ENCODE measurements at places on chromosomes 4 and X.
A peak's percentile ranks its signal among the peaks of the same experiment; 100 is the strongest.

DNA sequence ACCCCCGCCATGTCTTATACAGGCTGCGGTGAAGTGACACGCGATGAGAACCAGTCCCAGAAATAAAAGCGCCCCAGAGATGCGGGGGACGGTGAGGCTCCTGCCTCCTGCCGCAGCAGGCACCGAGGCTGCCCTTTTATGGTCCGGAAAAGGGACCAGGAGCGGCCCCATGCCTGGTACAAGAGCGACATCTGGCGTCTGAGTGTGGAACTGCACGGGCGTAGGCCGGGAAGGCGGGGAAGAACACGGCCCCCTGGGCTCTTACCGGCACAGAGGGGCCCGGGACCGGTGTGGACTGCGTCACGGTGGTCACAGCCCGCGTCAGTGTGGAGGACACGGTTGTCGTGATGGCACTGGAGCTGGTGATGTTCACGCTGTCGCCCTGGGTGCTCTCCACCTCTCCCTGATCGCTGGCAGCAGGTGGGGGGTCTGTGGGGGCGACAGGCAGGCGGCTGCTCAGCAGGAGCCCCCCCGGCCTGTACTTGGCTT lies 8.9 kb upstream of the RENBP start:
- peak; percentile 79 for DNase-seq

DNA sequence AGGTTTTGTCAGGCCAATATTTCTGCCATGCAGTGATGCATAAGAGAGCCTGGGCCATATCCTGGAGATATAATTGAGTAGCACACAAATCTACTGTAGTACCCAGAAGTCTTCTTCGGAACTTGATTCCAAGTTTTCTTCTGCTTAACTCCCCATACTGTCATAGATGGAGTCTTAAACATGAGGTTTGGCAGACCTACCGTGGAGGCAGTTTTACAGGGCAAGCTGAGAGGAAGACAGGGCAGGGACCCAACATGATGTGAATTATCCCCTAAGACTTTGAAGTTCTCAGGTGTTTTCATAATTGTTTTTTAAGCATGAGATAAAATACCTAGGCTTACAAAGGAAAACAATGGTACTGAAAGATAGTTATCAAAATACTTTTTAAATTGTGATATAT lies 18.2 kb downstream of the NHSL2 start:
- no peak for DNase-seq

DNA sequence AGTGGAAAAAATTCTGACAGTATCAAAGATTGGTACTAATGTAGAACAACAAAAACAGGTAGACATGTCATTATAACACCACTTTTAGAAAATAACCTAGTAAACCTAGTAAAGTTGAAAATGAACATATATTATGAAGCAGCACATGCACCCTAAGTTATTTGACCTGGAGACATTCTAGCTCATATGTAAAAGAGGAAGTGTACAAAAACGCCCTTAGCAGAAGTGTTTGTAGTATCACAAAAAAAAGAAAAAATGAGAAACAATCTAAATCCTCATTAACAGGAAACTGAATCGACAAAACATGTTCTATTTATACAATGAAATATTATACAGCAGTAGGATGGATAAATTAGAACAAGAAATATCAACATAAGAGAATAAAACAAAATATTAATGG lies 318.9 kb upstream of the PPP1R2C start:
- DNase-seq = no peak

- DNase-seq = no peak
These were observed 111.1 kb upstream of the ACSL4 start for GRCh38 chrX:109843963-109844751.

DNA sequence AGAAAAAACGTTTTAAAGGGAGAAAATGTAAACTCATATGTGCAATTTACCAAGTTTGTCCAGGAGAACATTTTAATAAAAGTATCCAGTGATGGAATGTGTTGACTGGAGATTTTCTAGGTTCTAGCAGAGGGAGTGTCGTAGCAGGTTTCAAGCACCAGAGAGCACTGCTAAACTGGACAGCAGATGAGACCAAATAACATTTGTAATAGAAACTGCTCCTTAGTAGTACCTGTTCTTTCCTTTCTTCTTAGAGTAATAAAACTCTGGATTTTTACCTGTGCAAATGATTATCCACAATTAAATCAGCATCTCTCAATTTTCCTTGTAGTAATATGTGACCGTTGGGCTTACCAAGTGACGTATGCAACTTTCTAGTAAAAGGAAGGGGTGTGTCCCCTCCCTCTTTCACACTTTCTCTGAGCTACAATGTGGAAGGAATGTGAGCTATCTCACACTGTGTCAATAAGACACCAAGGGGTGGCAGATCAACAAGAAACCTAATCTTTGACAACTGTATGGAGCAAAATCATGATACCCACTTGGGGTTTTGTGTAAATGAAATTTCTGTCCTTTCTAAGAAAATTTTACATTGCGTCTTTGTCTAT lies 9.5 kb downstream of the HPGDS start:
- no peak for DNase-seq

DNA sequence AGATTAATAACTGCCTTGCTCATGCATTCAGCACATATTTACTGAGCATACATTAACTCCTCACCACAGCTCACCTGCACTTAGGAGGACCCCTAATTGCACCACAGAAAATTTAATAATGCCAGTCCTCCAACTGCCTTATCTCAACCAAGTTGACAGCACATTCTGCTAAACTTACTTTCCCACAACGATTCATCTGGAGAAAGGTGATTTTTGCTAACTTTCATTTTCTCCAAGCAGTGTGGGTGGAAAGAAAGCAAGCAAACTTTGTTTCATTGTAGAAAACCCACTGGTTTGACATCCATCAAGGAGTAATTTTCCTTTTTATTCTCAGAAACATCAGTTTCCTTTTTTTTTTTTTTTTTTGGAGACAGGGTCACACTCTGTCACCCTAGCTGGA lies 49.1 kb downstream of the RASGEF1B start:
- DNase-seq = no peak

GRCh38 chrX:9466124-9466495 lies 1.3 kb downstream of the TBL1X start:
- peak; percentile 22 for DNase-seq

GRCh38 chr4:27293831-27294230 lies 433.2 kb downstream of the STIM2 start:
- DNase-seq = no peak

GRCh38 chr4:155514628-155515027 lies 137.9 kb upstream of the MAP9 start:
- no peak for DNase-seq

DNA sequence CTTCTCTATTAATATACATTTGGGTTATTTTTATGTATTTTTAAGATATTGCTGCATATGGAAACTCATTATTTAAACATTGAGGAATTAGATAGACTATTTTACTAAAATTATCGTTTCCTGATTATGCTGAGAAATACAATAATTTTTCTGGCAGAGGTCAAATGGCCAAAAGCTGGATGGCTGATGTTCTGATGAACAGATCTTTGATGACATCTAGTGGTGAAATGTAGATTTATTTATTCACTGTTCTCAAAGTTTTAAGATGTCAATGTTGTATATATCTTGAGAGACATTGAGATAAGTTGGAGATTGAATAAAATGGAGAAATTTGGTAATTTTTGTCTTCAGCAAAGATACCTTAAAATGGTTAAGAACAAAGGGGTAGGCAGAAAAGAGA lies 96.2 kb downstream of the UGT8 start:
- DNase-seq = no peak

GRCh38 chr4:75391489-75392166 lies 122.6 kb downstream of the RCHY1 start:
- DNase-seq = no peak

GRCh38 chr4:70722199-70722791 lies 531 bp downstream of the RUFY3 start:
- peak; percentile 30 for DNase-seq

DNA sequence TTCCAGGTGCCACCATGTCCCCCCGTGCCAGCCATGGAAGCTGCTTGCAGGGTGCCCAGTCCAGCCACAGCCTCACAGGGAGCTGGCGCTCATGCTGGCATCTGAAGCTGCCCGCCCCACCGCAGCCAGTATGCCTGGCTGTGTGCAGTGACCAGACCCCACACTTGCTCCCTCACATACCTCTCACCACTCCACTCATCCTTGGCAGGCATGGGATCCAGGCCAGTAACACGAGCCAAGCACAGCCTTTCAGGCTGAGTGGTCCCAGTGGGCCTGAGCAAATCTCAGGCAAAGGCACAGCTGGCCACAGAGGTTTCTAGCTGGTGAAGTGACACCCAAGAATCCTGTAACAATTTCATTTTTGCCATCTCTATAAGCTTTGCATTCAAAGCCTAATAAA lies 48.4 kb upstream of the SEC24B start:
- no peak for DNase-seq

- DNase-seq = peak; percentile 73
These were observed 12.4 kb downstream of the GPAT3 start for GRCh38 chr4:83548151-83548905.

DNA sequence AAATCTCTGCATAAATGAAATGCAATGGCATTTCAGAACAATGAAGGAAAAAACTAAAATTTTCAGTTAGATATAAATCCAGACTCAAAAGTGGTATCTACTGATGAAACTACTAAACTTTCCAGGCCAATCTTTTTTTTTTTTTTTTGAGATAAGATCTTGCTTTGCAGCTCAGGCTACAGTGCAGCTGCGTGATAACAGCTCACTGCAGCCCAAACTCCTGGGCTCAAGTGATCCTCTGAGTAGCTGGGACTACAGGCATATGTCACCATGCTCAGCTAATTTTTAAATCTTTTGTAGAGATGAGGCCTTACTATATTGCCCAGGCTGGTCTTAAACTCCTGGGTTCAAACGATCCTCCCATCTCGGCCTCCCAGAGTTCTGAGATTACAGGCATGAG lies 1228.2 kb upstream of the ADGRL3 start:
- DNase-seq = no peak

Measured in stimulated activated CD4-positive, alpha-beta T cell treated with anti-CD3 and anti-CD28 coated beads, Interleukin-2, amount 100 ng/mL, for 24 hours (primary cell).